ENCODE measurements at places on chromosomes 4 and X.

- DNase-seq, result peak; percentile 7
Measured at GRCh38 chrX:44871931-44872820, 812 bp upstream of the KDM6A start.

DNA sequence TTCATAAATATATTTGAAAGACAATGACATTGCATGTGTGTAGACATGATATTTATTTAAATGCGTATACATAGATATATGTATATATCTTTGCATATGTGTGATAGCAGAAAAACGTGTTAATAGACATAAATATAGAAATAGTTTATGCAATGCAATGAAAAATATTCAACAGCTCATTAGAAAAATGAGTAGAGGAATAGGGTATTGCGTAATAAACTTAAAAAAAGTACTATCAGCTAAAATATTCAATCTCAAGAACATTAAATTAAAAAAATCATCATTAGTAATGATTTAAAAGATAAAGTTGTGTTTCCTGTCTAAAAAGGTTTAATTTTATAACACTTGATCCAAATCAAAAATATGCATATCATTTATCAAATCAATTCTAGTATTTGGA, 2101.5 kb upstream of the TENM3 start:
- DNase-seq, result no peak

DNA sequence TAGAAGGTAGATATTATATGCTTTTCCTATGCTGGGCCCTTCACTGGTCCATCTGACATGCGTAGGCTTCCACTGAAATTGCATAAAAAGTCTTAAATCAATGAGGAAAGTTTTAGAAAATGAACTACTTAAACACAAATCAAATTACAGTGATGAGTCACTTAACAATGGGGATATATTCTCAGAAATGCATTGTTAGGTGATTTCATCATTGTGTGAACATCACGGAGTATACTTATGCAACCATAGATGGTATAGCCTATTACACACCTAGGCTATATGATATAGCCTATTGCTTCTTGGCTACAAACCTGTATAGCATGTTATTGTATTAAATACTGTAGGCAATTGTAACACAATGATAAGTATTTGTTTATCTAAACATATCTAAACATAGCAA, 10.3 kb downstream of the STAP1 start:
- DNase-seq, result no peak

DNA sequence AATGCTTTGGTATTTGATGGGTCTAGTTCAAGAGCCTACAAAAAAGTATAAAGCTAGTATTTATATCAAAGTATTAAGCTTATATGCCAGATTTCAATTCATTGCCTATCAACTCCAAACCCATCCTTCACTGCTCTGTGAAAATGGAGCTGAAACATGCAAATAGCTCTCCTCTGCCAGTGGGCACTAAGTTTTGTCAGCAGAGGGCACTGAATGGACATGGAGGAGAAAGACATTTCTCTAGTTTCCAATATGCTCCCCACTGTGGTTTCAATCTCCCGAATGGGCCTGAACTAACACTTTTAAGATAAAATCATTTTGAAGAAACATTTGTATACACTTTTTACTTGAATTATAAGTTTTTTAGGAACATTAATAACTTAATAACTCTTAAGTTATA, 12.4 kb downstream of the PPID start:
- DNase-seq, result no peak

- no peak for DNase-seq
Measured at GRCh38 chrX:79089896-79090584, 54.4 kb upstream of the GPR174 start.

GRCh38 chr4:125434136-125434535, 119.4 kb downstream of the FAT4 start:
- DNase-seq, result no peak

DNA sequence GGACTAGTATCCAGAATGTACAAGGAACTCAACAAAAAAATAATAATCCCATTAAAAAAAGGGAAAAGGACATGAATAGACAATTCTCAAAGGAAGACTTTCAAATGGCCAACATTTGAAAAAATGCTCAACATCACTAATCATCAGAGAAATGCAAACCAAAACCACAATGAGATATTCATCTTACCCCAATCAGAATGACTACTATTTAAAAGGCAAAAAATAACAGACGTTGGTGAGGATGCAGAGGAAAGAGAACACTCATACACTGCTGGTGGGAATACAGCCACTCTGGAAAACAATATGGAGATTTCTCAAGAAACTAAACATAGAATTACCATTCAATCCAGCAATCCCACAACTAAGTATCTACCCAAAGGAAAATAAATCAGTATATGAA, 133.1 kb downstream of the KDR start:
- DNase-seq, result no peak

- DNase-seq, result no peak
Measured at GRCh38 chr4:137644201-137644600, 111.9 kb upstream of the PCDH18 start.

GRCh38 chr4:27010334-27010940, 149.8 kb downstream of the STIM2 start:
- DNase-seq, result peak; percentile 38

DNA sequence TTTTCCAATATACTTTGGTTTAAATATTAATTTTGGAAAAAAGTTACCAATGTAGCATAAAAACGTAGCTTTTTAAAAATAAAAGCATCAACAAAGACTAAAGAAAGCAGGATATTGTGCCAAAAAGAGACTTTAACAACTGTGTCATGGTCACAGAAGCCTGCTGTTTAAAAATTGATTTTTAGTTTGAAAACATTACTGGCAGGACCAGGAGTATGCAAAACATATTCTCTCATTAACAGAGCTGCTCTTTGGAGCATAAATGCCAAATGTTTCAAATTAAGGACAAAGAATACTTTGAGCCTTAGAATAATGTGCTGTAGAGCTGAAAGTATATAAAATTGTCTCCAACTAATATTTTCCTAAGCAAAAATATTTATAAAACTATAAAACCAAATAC, 279.0 kb downstream of the ARAP2 start:
- DNase-seq, result no peak

- DNase-seq, result no peak
Measured at GRCh38 chrX:114365065-114365834, 218.6 kb upstream of the HTR2C start.

DNA sequence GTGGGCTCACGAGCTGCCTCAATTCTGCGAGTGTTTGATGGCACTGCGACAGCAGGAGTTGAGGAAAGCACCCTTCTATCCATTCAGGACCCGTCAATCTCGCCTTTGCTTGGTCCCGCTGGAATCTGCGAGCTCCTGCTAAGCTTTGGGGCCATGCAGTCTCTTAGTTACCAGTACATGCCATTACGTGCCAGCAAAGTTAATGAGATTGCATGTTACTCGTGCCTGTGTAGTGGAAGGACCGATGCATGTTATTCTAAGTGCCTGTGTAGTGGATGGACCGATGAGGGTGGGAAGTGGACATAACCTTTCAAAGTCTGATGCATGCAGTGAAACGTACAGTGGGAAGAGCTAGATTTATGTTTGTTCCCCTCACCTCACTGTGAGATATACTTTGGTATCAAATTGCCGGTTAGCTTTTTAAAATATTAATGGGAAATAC, 569 bp downstream of the RPS3A start:
- DNase-seq, result no peak

DNA sequence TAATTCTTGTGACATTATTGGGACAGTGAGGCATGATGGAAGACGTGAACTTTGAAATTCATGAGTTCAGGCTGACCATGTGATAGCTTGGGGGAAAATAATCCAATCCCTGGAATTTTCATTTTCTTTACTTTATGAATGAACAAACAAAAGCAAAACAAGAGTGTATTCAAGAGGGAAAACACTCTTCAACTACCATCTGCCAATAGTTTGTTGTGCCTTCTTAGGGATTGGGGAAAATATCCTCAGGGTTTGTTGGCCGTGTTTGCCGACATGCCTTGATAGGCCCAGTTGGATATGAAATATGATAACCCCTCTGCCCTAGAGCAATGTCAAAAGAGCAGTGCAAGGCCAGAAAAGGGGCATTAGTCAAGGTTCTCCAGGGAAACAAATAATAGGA, 80.8 kb upstream of the CLNK start:
- no peak for DNase-seq

- DNase-seq, result no peak
Measured at GRCh38 chrX:140050906-140051305, 85.6 kb upstream of the CXorf66 start.

GRCh38 chrX:118062048-118062789, 54.4 kb downstream of the KLHL13 start:
- DNase-seq, result no peak

DNA sequence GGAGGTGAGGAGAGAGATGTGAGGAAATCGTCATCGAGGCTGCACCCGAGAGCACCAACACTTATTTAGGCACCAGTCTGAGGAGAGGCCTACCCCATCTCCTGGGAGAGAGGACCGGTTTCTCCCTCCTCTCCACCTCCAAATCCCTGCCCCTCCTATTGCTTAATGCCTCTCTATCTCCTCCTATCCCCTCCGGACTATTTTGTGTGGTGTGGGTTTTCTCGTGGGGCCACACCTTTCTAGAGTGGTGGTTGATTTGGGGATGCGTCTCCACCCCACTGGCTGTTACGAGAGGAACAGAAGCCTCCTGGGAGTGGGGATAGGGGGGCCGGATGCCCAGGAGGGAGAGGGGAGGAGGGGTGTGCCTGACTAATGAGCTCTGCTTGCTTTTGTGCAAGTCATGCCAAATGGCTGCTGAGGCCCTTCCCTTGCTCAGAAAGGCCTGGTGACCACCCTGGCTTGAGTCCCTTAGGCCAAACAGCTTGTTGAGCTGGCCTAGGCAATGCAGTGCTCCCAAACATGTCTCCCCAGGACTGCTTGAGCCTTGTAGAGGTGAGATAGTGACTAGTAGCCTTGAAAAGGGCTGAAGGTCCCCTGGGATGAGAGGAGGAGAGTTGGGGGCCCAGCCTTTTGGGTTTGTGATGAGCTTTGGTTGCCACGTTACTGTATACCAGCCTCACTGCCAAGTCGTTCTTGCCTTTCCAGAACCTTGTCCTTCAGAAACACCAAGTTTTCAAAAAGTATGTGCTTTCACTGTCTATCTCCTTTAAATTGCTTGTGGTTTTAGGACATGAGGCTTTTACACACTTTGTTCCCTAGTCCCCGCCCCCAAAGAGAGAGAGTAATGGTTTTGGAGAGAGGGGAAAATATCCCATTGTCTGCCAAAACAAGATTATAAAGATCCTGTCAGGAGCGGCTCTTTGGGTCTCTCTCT, 1.2 kb downstream of the MSN start:
- peak; percentile 41 for DNase-seq

GRCh38 chr4:165367040-165367439, 11.8 kb upstream of the CPE start:
- no peak for DNase-seq

DNA sequence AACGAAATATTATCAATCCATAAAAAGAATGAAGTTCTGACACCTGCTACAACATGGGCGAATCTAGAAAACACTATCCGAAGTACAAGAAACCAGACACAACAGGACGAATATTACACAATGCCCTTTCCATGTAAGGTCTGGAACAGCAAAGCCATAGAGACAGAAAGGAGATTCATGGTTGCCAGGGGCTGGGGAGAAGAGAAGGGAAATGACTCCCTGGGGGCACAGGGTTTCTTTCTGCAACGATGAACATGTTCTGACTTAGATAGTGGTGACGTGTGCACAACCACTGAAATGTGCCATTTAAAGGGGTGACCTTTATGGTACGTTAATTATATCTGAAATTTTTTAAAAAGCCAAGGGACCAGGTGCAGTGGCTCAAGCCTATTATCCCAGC, 28.3 kb downstream of the GPR143 start:
- DNase-seq, result no peak

- DNase-seq, result no peak
Measured at GRCh38 chrX:112071132-112071531, 11.4 kb downstream of the TRPC5 start.

GRCh38 chr4:78268597-78268996, 211.5 kb downstream of the FRAS1 start:
- DNase-seq, result no peak

GRCh38 chr4:162274354-162274753, 110.6 kb upstream of the FSTL5 start:
- no peak for DNase-seq

GRCh38 chrX:10486373-10486772, 134.0 kb downstream of the MID1 start:
- DNase-seq, result no peak

- no peak for DNase-seq
Measured at GRCh38 chrX:2313864-2314640, 186.7 kb downstream of the DHRSX start.

DNA sequence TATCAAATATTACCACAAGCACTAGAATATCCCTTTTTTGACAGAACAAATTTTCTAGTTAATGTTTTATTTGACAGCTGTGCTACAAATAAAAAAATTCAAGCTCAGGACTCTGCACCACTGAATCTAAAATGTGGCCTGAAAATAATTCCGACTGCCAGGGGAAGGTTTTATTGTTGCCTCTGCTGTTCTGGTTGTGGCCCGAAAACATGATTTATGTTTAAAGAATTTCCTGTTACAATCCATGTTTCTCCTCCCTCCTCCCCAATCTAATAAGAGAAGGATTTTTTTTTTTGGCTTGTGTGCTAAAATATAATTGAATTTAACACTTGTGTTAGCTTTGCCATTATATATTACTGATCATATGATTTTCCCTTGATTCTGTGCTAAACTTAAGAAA, 227.8 kb downstream of the DCLK2 start:
- no peak for DNase-seq

DNA sequence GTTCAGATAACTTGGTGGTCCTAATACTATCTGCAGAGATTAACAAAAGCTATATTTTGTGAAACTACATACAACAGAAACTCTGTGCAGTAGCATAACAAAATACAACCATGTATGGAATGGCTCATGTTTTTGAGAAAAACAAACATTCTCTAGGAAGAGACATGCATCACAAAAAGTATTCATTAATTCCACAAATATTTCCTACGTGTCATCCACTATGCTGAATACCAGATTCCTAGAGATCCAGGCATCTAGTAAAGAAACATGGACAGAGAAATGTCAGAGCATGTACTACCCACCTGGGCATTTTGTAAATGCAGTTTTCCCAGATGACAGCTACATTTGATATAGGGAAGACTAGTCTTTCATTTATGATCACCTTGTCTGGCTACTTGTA, 248.1 kb downstream of the OPHN1 start:
- no peak for DNase-seq

DNA sequence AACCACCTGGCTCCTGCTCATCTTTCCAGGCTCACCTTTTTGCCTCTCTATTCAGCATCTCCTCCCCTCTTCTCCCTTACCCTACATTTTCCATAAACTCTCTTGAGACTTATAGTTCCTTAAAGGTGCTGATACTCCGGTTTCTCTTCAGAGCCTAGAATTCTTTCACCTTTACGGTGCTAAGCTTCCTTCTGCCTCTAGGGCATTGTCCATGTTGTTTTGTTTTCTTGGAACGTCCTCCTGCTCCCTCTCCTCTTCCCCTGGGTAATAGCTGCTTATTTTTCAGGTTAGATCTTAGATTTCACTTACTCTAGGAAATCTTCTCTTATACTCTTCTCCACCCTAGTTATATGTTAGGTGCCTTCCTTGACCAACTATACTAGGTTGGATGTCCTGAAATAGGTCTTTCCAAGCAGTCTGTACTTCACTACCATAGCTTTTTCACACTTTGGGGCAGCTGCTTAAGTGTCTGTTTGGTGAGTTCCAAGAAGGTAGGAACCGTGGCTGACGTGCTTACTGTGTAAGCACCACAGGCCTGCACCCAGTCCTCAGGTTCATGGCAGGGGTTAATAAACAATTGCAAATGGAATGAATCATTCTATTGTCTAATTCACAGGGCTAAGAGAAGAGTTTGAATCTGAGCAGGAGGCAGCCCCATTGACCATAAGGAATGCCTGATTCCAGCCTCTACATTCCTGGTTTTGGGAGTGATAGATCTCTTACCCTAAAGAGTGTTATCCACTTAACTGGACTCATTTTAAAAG, 227.5 kb downstream of the MGST2 start:
- DNase-seq, result no peak

- no peak for DNase-seq
Measured at GRCh38 chrX:136453771-136454170, 34.0 kb upstream of the BRS3 start.
